ENCODE measurements at places on chromosomes 3 and 15. TPM values are rescaled to one million over a fixed set of nuclear protein-coding genes. Genes with fewer than 3 reads are reported as not detected.
A peak's percentile ranks its signal among the peaks of the same experiment; 100 is the strongest.

The TRIM71 gene
- not detected for polyA plus RNA-seq

- DNase-seq: no peak
- no peaks in the 10 kb centered on the region for H3K36me3 ChIP-seq
- no peaks in the 10 kb centered on the region for H3K27me3 ChIP-seq
- no peak overlapping the region for H3K4me3 ChIP-seq
- no peaks in the 10 kb centered on the region for H3K4me1 ChIP-seq
- H3K27ac ChIP-seq: no peak overlapping the region
Observed at GRCh38 chr3:125480656-125481374, 39.2 kb downstream of the SNX4 start.

DNA sequence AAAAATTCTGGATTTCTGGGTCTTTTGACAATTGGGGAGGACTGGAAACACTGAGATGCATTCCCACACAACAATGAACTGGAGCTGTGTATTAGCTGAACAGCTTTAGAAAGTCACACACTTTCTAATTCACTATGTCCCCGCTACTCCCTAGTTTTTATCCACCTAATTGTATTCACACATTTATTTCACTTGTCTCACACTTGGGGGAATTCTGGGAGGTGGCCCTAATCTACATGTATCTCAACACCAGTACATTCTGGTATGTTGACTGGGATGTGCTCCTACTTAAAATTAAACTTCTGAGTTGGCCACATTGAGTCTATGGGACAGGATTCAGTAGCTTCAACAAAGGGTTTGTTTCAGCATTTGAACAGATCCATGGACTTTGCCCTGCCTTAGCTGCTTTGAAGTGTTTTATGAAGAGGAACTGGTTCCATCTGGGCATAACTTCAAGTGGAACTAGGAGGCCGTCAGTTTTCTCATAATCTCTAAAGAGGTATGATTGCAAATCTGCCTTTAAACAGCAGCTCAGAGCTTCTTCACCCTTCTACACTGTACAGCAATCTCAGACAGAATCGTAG lies 106.5 kb upstream of the CMC1 start:
- H3K4me3 ChIP-seq: no peak overlapping the region
- H3K36me3 ChIP-seq: no peaks in the 10 kb centered on the region
- no peaks in the 10 kb centered on the region for H3K27me3 ChIP-seq
- no peak for DNase-seq

- DNase-seq: peak; percentile 90
- H3K36me3 ChIP-seq: no peaks in the 10 kb centered on the region
- no peak overlapping the region for H3K27ac ChIP-seq
- H3K27me3 ChIP-seq: no peaks in the 10 kb centered on the region
Observed at GRCh38 chr3:129688271-129688895, 81.9 kb upstream of the PLXND1 start.

DNA sequence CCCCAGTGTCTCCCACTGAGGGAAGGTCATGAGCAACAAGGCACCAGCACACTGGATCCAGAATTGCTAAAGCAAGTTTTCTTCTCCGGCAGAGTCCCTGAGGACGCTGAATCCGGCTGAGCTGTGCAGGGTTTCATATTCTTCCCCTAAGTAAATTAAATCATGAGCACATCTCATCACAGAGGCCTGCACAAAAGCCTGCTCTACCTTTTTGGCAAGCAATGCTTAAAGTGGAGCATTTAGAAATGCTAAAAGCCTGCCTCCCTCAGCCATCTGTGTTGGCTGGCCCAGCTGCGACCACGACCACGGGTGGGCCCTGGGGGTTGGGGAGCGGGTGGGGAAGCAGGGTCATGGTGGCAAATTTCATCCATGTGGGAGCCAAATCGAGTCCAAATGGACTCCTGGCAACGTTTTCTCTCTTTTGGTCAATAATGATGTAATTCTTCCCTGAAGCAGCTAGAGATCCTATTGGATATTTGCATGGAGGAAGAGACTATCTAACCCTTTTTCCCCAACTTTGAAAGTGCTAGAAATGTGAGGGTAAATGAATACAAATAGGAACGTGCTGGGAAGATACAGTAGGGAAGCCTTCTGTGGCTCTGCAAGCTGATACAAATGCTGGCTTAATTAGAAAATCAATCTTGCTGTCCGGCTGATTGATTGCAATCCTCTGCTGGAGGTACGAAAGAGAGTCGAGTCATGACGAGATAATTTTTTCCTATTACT lies 532.8 kb upstream of the TBL1XR1 start:
- no peaks in the 10 kb centered on the region for H3K27me3 ChIP-seq
- H3K4me3 ChIP-seq: no peak overlapping the region
- peaks cover 5% of the 10 kb centered on the region for H3K4me1 ChIP-seq
- H3K36me3 ChIP-seq: no peaks in the 10 kb centered on the region

All from aorta (tissue), 5 donors.